ENCODE measurements at places on chromosomes 1 and 21. TPM values are rescaled to one million over a fixed set of nuclear protein-coding genes. Genes with fewer than 3 reads are reported as not detected.

The RIMKLA gene
- not detected for total RNA-seq

The SYTL1 gene
- 0.34 TPM for total RNA-seq

The CCDC181 gene
- total RNA-seq = not detected

The ACTL8 gene
- total RNA-seq = 1.2 TPM

The KCNA2 gene
- not detected for total RNA-seq

The C1orf74 gene
- total RNA-seq = 1.4 TPM

The ANGPTL1 gene
- total RNA-seq = 43.1 TPM

The AXDND1 gene
- not detected for total RNA-seq

The CCDC185 gene
- not detected for total RNA-seq

The CASQ2 gene
- total RNA-seq = not detected

The TFF1 gene
- not detected for total RNA-seq

The CACHD1 gene
- 6.5 TPM for total RNA-seq

The BCAN gene
- not detected for total RNA-seq

The OR2L13 gene
- not detected for total RNA-seq

The KCNA3 gene
- total RNA-seq = not detected
